Stimulated activated CD8-positive, alpha-beta memory T cell treated with anti-CD3 and anti-CD28 coated beads, Interleukin-4, amount 100 ng/mL, for 4 hours (primary cell): ENCODE measurements at places on chromosomes 7 and 10.

- DNase-seq, result no peak
Observed at GRCh38 chr10:1158066-1158465, 101.9 kb downstream of the WDR37 start.

DNA sequence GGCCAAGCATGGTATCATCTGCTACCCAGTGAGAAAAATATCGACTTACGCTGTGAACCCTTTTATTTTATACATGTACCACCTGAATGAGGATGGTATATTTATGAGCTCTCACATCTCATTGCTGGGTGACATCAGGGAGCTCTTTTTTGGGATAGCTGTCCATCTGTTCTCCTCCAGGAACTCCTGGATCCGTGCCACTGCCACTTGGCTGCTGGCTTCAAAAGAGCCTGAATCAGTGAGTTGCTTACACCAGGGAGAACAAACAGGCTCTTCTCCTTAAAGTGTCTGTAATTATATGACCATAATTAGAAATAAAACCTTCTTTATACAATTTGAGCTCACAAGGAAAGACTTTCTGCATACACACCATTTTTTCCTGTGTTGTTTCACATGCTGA is 106.2 kb downstream of the KAT6B start:
- DNase-seq, result no peak

- DNase-seq, result no peak
Observed at GRCh38 chr10:5951721-5952407, 25.5 kb downstream of the IL15RA start.

DNA sequence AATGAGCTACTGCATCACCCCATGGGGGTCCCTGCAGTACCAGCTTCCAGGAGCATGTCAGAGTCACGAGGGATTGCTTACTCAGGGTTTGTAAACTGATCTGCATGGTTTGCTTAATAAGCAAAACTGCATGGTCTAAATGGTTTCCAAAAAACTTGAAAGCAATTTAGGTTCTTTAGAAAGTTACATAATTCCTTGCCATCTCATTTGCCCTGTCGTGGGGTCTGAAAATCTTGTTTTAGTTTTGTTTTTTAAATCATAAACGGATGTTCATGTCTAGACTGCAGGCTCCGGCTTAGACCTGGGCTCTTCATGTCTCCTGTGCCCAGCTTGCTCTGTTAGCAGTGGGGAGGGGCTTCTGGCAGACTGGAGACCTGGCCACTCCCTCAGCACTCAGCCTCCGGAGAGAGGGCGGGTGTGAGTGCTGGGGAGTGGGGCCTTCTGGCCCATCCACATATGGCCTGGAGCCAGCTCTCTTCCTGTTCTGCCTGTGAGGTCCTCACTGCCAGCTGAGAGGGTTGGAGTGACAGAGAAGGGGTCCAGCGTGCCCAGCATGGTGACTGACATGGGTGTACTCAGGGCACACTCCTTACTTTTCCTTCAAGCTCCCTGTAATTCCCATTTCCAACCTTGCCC is 17.5 kb downstream of the PRF1 start:
- DNase-seq, result no peak

DNA sequence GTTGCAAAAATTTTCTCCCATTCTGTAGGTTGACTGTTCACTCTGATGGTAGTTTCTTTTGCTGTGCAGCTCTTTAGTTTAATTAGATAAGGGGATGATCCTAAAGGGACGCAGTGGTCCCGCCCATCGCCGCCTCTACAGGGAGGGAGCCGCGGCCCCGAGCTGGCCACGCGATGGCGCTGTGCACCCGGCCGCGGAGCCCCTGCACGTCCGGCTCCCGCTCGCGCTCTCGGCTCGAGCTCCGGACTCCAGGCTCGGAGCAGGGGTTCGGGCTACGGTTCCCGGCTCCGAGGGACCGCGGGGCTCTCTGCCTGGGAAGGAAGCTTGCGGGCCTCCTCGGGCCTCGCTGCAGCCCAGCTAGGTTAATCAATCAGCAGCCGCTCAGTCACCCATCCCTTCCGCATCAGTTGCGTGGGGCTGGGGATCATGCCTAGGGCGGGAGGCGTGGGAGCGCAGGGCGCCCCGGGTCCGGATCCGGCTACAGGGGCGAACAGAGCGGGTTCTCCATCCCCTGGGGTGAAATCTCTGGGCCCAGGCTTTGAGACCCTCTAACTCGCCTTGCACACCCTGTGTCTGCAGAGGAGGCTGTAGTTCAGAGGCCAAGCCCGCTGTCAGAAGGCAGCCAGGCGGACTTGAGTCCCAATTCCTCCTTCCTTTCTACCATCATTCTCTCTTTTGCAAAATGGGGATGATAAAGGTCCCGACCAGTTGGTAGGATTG is 97.9 kb downstream of the WDR11 start:
- no peak for DNase-seq

GRCh38 chr7:9391984-9392383 is 958.6 kb downstream of the NXPH1 start:
- no peak for DNase-seq

DNA sequence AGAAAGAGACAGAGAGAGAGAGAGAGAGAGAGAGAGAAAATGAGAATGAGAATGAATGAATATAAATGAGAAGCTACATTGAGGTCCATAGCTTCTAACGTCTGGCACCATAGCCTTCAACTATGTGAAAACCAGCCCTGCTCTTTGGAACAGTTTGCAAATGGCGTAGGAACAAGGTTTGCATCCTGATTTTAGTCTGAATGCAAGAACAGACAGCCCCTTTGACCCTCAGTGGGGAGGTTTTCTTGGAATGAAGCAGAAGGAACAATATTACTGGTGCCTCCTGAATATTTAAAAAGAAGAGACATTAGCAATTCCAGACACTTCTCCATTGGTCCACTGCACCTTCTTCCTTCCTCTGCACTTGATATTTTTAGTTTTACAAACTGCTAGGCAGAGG is 23.0 kb downstream of the LHPP start:
- DNase-seq, result no peak

DNA sequence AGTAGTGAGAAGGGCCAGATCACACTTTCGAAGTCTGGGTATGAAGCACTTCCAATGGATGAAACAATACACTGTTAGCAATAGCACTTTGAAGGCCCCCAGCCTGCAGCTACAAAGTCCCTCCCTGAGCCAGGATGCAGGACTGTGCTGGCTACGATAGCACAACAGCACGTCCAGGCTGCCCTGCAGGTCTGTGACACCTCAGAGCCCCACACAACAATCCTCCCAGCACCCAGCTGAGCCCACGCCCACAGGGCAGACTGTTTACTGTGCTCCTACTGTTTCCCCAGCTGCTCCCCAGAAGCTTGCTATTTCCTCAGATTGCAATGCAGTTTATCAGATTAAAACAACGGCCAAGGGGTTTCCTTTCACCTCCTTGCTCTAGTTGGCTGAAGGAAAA is 71.4 kb downstream of the HTR5A start:
- DNase-seq, result no peak

- DNase-seq, result no peak
Observed at GRCh38 chr7:37982423-37982822, 62.0 kb downstream of the EPDR1 start.

GRCh38 chr7:100049441-100050291 is at the start of gene ZSCAN21:
Gene ZSCAN21 (plus strand): TSS chr7:100049774. CDS start chr7:100057007, 7,233 bp downstream.
- peak; percentile 71 for DNase-seq

GRCh38 chr10:70481831-70482530 is 3.4 kb downstream of the PALD1 start:
- no peak for DNase-seq

DNA sequence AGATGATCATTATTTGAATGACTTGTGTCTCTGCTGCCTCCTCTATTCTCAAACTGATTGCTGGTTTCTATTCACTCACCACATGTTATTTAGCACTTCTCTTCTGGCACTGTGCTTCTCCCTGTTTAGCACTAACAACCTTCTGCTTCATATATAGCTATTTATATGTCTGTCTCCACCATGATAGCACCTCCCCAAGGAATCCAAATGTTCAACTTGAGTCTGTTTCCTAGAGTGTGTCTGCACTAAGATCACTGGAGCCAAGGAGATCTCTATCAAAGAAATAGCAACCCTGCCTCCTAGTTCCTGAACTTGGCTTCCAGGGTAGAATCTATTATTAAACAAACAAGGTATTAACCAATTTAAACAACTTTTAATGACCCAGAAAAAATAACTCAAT is 104.5 kb downstream of the CYP26A1 start:
- no peak for DNase-seq

DNA sequence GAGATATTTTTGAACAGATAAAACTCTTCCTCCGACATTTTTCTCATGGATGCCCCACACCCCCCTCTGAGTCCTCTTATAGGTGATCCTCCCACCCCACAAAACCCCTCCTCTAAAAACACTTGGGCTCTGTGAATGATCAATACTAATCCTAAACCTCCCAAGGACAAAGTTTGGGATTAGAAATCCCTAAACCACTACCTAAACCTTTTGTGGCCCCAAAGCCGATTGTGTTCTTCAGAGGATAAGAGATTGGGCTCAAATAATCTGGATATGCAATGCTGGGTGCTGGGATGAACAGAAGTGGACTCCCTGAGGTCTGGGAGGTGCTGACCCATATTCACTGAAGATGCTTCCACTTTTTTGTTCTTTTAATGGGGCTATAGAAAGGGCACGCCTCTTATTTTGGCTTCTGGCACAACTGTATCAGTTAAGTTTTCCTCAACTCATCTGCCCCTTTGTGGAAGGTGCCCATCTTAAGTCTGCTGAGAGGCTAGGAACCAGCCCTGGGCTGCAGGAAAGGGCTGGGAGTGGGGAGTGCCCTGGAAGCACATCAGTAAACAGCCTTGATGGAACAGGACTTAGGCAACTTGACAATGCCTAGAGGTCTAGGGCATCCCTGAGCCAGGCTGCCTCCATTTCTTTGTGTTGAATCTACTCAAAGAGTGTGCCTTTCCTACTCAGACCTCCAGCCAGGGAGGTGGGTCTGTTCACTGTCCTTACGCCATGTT is at the start of gene OPN1SW:
OPN1SW (minus strand) TSS at position 51 of the 731 bp plus-strand sequence; CDS start at position 38, 13 bp downstream.
- DNase-seq, result no peak

- no peak for DNase-seq
Observed at GRCh38 chr7:12884033-12884432, 196.6 kb downstream of the ARL4A start.
